ENCODE measurements at places on chromosomes 12 and 14. TPM values are rescaled to one million over a fixed set of nuclear protein-coding genes. Genes with fewer than 3 reads are reported as not detected.
A peak's percentile ranks its signal among the peaks of the same experiment; 100 is the strongest.

- DNase-seq = no peak
Measured at GRCh38 chr12:110182281-110182680, 58.1 kb downstream of the IFT81 start.

INTS13 gene
- 35.1 TPM for polyA plus RNA-seq

DNA sequence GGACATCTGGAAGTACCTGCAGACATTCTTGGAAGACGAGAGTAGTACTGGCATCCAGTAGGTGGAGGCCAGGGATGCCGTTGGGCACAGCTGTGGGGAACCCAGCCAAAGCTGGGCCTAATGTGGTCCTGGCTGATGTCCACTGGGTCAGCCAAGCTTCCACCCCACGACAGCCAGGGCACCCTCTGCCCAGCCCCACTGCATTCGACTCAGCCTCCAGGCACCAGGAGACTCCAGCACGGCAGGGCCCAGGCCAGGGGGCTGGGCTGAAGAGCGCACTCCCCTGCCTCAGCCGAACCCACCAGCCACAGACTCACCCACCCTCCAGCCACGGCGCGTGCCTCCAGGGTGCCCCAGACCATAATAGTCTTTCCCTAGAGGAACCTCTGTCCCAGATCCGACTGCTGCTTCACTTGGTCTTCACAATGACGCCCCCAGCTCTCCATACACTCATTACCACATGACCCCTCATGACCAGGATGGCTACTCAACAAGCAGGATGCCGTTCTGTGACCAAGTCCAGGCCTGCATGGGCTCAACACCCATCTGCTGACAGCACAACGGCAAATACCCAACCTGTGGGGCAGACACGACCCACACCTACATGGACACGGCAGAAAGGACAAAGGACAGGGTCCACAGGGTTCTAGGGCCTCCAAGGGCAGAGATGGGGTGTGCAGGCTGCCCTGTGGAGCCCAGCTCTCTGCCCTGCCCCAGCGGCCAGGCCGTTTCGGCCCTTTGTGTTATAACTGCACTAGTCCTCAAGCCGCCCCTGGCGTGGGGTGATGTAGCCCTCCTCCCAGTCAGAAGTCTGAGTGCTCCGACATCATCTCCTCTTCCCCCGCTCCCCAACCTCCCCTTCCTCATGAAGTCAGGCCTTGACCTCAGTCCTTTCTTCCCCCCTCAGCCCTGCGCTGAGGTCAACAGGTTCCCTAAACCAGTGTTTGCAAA lies 22.8 kb downstream of the ITPK1 start:
- DNase-seq = no peak

DNA sequence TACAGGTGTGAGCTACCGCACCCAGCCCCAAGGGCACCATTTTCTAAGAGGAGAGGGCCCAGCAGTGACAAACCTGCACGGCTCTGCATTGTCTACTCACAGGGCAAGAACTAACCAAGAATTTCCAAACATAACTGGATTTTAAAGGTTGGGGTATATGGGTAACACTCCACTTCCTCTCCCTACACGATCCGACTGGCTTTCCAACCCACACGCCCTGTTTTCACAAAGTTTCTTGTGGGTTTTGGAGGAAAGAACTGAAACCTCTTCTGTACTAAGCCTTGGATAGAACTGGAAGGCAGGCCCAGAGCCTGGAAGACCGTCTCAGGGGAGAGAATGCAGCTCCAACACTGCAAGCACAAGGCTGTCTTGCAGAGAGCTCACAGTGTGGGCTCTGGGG lies 24.9 kb downstream of the SNRNP35 start:
- no peak for DNase-seq

GARIN6 gene
- not detected for polyA plus RNA-seq

GRCh38 chr14:34629657-34630529 lies at the start of gene SNX6:
Gene SNX6, minus strand, starts transcription at chr14:34630148. Its CDS starts 32 bp downstream, at chr14:34630116.
- peak; percentile 94 for DNase-seq

DNA sequence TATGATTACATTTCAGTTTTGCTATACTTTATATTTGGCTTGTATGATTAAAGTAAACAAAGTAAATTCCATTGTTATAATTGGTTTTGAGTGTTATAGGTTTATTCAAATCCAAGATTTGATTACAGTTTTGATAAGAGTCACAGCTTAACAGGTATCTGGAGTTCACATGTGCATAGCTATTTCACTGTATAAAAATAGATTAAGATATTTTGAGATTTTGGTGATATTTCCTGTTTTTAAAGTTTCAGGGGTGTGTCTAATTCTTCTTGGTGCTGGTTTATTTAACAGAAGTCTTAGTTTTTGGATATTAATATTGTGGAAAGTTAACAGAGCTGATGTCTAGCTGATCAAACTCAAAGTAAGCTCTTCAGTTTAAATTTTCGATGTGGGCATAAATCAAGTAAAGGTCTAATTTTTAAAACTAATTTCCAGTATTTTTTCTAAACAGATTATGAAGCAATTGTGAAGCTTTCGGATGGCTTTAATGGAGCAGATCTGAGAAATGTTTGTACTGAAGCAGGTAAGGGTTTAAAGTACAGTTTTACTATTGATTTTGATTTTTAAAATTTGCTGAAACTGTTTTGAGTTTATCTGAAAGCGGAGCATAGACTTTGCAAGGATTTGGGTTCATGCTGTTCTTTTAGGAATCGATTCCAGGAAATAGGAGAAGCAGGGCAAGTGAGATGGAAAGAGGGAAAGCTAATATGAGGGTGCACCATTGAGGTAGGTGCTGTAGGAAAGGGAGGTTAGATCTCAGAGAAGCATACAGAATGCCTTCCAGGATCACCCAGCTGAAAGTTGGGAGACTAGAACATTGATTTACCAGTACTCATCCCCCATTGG lies 6.2 kb upstream of the STYX start:
- DNase-seq = no peak

GRCh38 chr12:19957308-19958125 lies 410.8 kb upstream of the PDE3A start:
- DNase-seq = no peak

ZFHX2 gene
- polyA plus RNA-seq = 1.4 TPM

DNA sequence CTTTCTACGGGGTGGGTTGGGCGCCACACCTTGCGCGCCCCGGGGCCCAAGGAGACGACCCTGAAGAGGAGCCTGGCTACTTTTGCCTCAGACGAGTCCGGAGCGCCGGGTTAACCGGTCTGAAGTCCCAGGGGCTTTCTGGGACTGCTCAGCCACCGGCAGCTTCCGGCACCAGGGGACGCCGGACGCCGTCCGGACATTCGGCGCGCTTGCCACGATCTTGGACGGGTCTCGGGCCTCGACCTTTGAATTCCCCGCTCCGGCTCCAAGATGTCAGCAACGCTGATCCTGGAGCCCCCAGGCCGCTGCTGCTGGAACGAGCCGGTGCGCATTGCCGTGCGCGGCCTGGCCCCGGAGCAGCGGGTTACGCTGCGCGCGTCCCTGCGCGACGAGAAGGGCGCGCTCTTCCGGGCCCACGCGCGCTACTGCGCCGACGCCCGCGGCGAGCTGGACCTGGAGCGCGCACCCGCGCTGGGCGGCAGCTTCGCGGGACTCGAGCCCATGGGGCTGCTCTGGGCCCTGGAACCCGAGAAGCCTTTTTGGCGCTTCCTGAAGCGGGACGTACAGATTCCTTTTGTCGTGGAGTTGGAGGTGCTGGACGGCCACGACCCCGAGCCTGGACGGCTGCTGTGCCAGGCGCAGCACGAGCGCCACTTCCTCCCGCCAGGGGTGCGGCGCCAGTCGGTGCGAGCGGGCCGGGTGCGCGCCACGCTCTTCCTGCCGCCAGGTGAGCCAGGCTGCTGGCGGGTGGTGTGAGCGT lies at the start of gene ACOT4:
Gene ACOT4, plus strand, starts transcription at position 184 of the 760 bp plus-strand sequence. Its CDS starts 87 bp downstream, at position 271.
- DNase-seq = no peak

GRCh38 chr14:73623504-73624054 lies 11.3 kb downstream of the ACOT6 start:
- no peak for DNase-seq

FAM186B gene
- 2.2 TPM for polyA plus RNA-seq

- no peak for DNase-seq
Measured at GRCh38 chr12:89684136-89684535, 24.5 kb downstream of the ATP2B1 start.

DNA sequence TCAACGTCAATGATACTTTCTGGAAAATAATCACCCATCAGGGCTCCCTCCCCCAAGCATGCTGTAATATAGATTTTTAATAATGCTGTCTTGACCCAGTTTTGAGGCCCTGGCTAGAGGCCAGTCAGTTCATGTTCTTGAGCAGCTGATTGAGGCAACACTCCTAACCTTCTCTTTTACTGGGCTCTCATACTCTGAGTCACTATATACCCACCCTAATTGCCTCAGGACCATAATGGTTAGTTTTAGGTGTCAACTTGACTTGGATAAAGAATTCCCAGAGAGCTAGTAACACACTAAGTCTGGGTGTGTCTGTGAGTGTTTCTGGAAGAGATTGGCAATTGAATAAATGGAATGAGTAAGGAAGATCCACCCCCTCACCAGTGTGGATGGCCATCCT lies 527.0 kb upstream of the ATP2B1 start:
- DNase-seq = no peak

FOXM1 gene
- 15.0 TPM for polyA plus RNA-seq

GALNT6 gene
- 1.0 TPM for polyA plus RNA-seq

GRCh38 chr14:59022144-59022543 lies 166.3 kb upstream of the DAAM1 start:
- no peak for DNase-seq

- DNase-seq = no peak
Measured at GRCh38 chr12:47039756-47040155, 39.7 kb upstream of the PCED1B start.

GRCh38 chr12:3225796-3226180 lies 148.6 kb downstream of the TSPAN9 start:
- DNase-seq = no peak

Measured in muscle of back (tissue), 13 donors.